Esophagus squamous epithelium (tissue), 5 donors: ENCODE measurements at places on chromosomes 16 and 17. TPM values are rescaled to one million over a fixed set of nuclear protein-coding genes. Genes with fewer than 3 reads are reported as not detected.

GRCh38 chr16:3691761-3692160, 25.6 kb downstream of the TRAP1 start:
- DNase-seq: no peak

DNA sequence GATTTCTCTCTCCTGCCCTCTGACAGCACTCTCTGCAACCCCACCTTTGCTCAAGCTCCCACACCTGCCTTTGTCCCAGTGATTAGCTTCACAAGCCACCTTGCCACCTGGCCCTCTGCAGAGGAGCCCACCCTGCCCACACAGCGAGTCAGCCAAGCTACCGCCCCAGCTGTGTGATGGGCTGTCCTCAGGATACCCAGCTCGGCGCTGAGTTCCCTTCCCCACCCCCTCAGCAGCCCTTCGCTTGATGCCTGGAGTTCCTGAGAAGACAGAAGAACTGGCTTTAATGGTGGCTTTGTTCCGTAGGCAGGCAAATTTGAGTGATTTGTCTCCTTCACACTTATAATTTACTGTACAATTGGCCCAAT, 266.4 kb downstream of the CBLN1 start:
- no peak for DNase-seq

DNA sequence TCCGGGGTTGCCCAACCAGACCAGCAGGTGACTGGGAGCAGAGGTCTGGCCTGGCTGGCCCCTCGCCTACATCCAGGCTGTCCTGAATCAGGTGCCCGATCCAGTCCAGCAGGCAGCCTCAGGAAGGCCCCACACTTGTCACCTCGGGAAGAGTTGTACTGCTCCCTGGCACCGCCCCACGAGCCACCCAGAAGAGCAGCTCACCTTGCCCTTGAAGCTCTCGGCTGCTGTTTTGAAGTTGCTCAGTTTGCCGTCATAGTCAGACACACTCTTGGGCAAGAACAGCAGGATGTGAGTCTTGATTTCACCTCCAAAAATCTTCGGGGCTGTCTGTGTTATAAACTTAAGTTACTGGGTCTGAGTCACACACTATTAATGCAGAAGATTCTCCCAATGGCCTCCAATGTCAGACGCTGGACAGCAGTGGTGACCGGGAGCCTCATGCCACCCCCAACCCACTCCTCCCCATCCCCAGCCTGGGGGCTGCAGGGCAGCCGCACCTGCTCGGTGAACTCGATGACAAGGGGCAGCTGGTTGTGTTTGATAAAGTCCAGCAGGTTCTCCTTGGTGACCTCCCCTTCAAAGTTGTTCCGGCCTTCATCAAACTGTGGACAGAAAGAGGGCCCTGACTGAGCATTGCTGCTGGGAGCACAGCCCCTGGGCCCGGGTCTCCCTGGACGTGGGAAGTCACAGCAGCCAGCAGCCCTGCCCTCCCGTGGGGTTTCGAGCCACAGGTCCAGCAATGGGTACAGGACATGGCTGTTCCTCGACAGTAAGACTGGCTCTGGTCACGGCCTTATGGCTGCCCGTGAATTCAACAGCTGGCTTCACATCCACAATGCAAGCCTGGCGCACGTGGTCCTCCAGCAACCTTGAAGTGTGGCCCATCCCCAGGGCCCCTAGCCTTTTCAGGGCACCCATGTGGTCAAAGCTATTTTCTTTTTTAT, 12.2 kb upstream of the PPP1R27 start:
- DNase-seq: no peak

GRCh38 chr17:35191001-35191695, 3.0 kb downstream of the SLC35G3 start:
- no peak for DNase-seq

GRCh38 chr16:53768593-53768992, 64.6 kb downstream of the FTO start:
- DNase-seq: no peak

The ZPBP2 gene
- not detected for total RNA-seq

The GDPD3 gene
- total RNA-seq: 41.2 TPM

The CHAD gene
- not detected for total RNA-seq
